Calu3 (cell line): ENCODE measurements at places on chromosomes 2 and 18.

DNA sequence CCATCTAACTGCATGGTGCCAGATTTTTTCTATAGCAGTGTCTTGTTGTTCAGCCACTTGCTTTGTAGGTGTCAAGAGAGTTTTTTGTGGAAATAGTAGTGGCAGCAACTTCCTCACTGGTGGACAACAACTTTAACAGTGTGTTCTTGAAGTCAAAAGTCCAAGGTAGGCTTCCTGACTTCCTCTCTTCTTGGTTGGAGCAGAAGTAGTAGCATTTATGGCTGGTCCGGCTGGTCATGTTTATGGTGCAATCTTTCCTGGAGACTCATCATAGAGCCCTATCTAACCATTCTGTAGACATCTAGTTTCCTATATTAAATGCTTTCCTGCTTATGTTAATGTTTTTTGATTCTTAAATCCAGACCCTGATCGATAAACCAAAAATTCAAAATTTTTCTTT is 11.7 kb downstream of the GPR75 start:
- DNase-seq: no peak

DNA sequence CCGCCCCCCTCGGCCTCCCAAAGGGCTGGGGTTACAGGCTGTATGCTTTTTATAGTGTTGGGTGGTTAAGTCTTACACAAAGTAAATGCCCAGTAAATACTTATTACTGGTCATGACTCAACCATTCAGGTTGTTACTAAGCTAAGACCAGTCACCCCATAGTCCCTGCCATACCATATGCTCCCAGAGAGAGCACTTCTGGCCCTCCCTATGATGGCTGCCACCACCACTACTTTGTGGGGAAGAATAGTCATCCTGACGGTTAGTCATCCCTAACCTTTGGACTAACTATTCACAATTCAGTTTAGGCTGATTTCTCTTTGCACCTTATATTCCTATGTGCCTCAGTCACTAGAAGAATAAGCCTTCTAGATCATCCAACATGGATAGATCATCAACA is 42.0 kb upstream of the MSH2 start:
- peak; percentile 30 for DNase-seq

- no peak for DNase-seq
Observed at GRCh38 chr18:25895518-25895917, 194.9 kb downstream of the SS18 start.

DNA sequence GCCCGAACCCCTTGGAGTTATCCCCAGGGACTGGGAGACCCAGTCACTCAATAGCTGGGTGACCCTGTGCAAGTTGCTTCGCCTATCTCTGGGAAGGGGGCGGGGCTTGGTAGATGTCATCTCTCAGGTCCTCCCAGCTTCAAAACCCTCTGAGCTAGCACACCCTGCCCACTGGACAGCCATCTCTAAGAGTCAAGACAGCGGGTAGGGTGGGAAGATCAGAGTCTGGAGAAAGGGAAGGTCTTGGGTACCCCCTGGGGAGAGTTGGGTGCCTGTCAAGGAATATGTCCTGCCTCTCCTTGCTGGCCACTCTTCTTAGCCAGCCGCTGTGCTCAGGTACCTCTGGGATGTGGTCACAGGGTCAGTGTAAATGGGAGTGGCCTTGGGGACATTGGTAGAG is 8.0 kb downstream of the GLI2 start:
- DNase-seq: no peak

- DNase-seq: no peak
Observed at GRCh38 chr2:16686641-16687040, 21.0 kb upstream of the CYRIA start.

GRCh38 chr2:162113776-162114168 is 38.3 kb downstream of the GCG start:
- DNase-seq: no peak

- DNase-seq: no peak
Observed at GRCh38 chr2:26616706-26617587, 24.2 kb downstream of the CIB4 start.

DNA sequence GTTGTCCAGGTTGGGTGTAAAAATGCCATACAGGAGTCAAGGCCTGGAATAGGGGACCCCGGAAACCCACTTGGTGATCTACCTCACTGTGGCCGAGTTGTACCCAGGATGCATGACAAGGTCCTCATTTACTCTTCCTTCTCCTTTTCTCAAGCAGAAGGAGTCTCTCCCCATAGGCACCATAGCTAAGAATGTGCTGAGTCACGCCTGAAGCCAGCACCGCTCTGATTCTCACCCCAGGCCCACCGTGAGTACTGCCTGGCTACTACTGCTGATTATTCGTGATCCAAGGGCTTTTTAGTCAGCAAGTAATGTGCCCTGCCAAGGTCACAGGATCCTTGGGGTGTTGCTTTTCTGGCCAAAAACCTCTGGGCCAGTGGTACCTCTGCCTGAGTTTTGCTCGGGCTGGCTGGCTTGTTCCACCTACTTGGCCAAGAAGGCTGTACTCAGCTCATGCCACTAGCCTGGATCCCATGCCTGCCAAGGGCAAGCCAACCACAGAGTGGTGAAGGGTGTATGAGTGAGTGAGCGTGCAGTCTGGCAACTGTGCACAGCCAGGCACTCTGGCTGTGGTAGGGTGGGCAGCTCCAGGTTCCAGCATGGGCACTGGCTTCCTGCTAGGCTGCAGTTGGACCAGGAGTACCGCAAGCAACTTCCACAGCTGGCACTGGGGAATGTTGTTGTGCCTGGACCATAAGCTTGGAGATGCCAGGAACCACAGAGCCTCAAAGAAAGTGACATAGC is 650.1 kb upstream of the VRK2 start:
- no peak for DNase-seq

- no peak for DNase-seq
Observed at GRCh38 chr2:241375300-241375699, 19.2 kb downstream of the FARP2 start.

DNA sequence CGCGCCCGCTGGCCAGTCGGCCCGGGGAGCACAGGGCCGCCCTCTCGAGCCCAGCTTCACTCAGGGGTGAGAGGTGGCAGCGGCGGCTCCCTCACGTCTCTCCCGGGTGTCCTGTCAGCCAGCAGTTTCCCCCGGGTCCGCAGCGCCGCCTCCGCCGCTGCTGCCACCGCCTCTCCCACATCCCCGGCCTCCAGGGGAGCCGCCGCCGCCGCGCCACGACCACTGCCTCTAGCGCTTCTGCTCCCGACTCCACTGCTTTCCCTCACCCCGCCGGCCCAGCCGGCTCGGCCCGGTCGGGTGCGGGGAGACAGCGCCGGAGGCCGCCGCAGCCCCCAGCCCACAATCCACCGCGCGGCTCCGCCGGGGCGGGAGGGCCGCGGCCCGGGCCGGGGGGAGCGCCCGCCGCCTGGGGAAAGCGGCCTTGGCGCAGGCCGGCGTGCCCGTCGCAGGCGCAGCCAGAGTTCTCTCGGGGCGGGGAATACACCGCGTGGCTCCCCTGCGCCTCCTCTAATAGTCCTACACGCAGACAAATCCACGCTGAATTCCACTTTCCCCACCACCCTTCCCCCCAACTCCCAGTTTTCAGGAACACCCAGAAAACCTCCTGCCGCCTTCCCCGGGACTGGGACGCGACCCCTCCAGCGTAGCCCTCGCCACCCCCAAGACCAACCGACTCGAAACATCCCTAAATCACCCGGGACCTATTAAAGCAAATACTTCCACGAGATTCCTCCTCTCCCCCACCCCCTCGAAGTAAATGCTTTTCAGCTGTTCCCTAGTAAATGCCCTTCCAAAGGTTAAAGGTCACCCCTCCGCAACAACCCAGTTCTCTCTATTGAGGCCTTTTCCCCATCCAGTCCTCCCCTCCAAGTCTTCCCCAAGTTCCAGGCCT is at the start of gene VPS54:
Gene VPS54, minus strand, starts transcription at position 346 of the 892 bp plus-strand sequence. CDS start 35,429 bp downstream, outside the sequence.
- peak; percentile 66 for DNase-seq

- peak; percentile 27 for DNase-seq
Observed at GRCh38 chr2:36951574-36951973, 14.8 kb downstream of the STRN start.

DNA sequence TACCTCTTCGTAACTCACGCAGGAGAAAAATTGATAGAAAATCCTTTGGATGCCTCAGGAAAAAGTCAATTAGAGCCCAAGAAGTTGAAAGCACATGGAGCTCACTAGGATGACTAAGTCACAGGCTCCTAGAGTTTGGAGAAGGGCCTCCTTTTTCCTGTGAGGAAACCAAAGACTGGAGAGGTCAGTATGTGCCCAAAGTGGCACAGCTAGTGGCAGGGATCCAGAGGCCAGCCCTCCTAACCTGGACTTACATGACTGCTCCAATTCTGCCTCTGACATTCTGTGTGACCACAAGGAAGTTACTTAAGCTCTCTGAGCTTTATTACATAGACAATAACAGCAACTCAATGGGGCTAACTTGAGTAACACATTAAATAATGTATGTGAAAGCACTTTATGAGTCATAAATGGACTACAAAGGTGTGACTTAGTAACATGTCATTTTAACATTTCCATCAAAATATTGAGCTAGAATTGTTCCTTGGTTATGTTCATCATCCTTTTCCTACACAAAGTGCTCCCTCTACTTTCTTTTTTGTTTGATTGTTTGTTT is 91.6 kb downstream of the DHRS9 start:
- no peak for DNase-seq

GRCh38 chr18:72986103-72986502 is 118.3 kb upstream of the NETO1 start:
- no peak for DNase-seq
